ENCODE measurements at places on chromosomes 6 and 20.

DNA sequence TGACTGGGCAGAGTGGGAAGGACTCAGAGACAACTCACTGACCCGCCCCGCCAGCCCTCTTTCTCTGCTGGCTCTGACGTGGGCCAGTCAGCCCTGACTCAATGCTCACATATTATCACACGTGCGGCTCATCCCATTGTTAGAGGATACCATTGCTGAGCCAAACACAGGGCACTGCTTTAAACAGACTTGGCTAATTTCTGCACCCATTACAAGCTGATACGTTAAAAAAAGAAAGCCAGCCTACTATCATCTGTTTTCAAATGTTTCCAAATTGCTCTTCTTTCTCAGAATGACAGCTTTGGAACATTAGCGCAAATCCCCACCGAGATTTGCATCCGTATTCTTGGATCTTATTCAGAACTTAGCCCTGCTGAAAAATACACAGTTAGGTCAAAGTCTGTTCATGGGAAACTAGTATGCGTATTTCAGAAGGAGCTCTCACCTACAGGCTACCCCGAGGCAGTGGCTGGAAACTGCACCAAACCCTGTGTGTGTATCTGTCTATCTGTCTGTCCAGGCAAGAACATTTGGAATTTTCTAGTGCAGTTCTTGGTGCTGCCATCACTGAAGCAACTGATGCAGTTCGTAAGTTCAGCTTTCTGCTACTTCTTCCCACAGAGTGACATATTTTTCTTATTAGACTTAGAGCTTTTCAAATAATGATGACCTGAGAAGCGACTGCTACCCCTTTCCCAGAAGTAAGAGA, 32.8 kb downstream of the RAMACL start:
- no peak for DNase-seq

DNA sequence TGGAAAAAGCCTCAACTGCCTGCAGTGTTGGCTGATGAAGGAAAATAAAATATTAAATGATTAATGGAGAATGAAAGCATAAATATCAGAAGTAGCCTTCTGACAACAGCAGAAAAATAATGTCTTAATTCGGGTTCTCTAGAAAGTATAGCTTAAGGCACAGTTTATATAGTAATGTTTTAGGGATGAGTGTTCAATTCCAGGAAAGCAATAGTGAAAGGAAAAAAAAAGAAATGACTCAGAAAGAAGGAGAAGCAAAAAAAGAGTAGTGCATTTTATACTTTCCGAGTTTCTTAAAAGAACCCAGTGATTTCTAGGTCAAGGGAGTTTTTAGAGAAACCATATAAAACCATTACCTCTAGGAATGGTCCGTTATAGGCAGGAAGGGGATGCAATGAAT, 137.3 kb downstream of the HTR1B start:
- DNase-seq, result no peak

DNA sequence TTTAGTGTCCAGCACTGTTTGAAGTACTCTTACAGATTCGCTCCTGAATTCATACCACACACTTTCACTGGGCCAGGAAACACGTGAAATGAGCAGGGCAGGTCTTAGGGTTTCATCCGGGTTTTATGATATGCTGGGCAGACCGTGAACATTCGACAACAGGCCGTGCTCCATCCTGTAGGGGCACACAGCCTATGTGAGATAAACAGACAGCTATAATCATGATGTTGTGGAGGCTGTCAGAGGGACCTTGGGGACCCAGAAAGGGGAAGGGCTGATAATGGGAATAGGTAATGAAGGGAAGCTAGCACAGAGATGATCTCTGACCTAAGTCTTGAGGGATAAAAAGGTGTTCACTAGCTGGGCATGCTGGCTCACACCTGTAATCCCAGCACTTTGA, 110.4 kb downstream of the RIN2 start:
- no peak for DNase-seq

DNA sequence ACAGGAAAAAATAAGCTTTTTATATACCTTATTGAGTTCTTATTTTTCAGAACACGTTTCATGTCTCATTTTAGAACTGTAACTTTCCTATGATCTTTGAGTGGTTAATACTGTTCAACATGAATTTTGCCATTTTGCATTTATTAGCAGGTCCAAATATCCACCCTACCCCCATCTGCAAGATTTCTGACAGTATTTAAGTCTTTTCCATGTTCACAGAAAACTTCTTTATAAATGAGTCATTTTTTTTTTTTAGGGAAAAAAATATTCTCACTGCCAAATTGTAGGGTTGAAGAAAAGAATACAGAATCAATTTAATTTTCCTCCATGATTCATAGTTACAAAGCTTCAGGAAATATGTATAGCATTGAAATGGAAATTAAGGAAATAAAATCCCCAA, 101.8 kb downstream of the COL21A1 start:
- no peak for DNase-seq

- DNase-seq, result no peak
Observed at GRCh38 chr6:152093711-152094110, 286.2 kb downstream of the ESR1 start.

- DNase-seq, result peak; percentile 58
Observed at GRCh38 chr6:26123675-26123946, 36.4 kb downstream of the HFE start.

GRCh38 chr20:39057911-39058310, 95.8 kb downstream of the DHX35 start:
- no peak for DNase-seq

GRCh38 chr20:35398660-35399144, 13.1 kb downstream of the UQCC1 start:
- DNase-seq, result no peak

DNA sequence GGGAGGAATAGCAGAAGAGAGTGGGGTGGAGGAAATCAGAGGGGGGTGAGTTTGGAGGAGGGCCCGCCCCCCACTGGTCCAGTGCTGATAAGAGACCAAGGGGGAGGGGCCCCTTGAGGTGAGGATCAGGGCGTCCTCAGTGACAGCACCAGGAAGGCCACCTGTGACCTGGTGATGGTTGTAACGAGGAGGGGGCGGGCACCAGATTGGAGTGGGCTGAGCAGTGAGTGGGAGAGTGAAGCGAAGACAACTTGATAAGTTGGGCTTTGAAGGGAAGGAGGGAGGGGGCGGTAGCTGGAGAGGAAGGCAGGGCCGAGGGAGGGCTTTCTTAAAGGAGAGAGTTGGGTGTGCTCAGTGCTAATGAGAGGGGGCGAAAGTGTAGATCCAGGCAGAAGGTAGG, 30.7 kb downstream of the CDH22 start:
- no peak for DNase-seq

DNA sequence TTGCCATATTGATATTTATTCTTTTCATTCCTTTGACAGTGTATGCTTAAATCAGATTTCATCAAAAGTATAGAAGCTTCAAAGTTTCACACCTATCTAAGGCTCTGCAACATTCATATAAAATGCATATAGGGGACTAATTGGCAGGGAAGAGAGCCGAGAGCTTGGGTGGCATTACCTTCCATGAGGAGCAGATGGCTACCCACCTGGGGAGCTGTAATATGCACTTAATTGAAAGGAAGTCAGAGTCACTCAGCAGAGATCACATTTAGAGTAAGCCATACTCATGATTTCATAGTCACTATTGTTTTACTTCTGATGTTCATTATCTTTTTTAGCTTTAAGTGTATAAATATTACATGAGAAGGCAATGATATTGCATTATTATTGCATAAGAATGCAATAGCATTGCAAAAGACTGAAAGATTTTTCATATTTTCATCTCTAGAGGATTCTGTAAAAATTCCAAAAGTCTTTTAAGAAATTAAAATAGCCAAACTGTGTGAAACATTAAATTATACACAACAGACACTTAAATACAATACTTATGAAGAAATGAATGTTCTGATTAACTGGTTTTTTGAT, 1305.2 kb downstream of the EPHA7 start:
- DNase-seq, result no peak

- no peak for DNase-seq
Observed at GRCh38 chr6:140001821-140002341, 627.4 kb upstream of the CITED2 start.

DNA sequence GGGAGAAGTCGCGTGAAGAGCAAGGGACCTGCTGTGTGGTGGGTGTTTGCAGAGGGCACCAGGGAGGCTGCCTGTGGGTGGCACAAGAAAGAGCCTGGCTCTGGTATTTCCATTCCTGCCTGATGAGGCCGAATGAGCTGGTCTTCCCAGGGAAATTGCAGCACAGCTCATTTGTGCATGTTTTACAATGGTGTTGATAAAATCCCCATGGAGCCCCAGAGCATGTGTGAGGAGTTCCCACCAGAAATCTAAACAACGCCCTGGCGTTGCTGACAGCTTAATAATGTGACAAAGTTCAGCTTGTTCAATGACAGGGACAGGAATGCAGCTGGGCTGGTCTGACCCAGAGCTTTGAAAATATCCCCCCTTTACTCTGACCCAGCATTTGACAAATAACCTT, 135.5 kb downstream of the CLIC5 start:
- DNase-seq, result no peak

GRCh38 chr6:128686084-128686483, 165.7 kb upstream of the PTPRK start:
- no peak for DNase-seq

- no peak for DNase-seq
Observed at GRCh38 chr6:57183336-57183735, 11.2 kb downstream of the BAG2 start.

GRCh38 chr6:42781796-42782688, at the start of gene BICRAL:
BICRAL (plus strand) TSS chr6:42782052; CDS start chr6:42822023, 39,971 bp downstream.
- DNase-seq, result peak; percentile 83

DNA sequence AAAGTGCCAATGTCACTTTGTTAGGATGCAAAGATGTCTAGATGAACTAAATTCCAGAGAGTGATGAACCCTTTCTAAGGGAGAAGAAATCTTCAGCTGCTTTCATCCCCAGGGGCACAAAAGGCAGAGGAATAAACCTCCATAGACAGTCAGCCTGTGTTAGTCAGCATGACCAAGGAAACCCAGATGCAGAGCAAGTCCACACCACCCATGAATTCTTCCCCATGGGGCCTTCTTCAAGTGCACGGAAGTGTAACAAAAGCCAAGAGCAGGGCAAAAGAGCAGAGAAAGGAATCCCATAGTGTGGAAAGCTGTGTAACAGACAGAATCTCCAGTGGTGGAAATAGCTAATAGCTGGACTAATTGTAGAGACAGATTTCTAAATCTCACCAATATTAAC, 50.0 kb downstream of the DCDC2 start:
- DNase-seq, result no peak

GRCh38 chr20:62294516-62294915, 8.3 kb upstream of the ADRM1 start:
- DNase-seq, result no peak

DNA sequence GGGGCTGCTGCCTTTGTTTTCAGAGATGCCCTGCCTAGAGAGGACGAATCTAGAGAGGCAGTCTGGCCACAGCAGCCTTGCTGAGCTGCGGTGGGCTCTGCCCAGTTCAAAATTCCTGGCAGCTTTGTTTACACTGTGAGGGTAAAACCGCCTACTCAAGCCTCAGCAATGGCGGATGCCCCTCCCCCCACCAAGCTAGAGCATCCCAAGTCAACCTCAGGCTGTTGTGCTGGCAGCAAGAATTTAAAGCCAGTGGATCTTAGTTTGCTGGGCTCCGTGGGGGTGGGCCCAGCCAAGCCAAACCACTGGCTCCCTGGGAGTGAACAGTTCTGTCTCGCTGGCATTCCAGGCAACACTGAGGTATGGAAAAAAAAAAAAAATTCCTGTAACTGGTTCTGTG, 970.9 kb downstream of the TBC1D32 start:
- no peak for DNase-seq

GRCh38 chr6:150887978-150888563, 22.6 kb downstream of the MTHFD1L start:
- no peak for DNase-seq

- DNase-seq, result no peak
Observed at GRCh38 chr6:164812706-164813105, 496.7 kb downstream of the C6orf118 start.

GRCh38 chr20:49706630-49707091, 7.0 kb downstream of the B4GALT5 start:
- DNase-seq, result no peak

GRCh38 chr20:18909254-18909653, 95.7 kb downstream of the SCP2D1 start:
- DNase-seq, result no peak

- no peak for DNase-seq
Observed at GRCh38 chr20:46933150-46933549, 38.5 kb downstream of the EYA2 start.

GRCh38 chr6:112187736-112188135, 66.6 kb downstream of the LAMA4 start:
- DNase-seq, result no peak

DNA sequence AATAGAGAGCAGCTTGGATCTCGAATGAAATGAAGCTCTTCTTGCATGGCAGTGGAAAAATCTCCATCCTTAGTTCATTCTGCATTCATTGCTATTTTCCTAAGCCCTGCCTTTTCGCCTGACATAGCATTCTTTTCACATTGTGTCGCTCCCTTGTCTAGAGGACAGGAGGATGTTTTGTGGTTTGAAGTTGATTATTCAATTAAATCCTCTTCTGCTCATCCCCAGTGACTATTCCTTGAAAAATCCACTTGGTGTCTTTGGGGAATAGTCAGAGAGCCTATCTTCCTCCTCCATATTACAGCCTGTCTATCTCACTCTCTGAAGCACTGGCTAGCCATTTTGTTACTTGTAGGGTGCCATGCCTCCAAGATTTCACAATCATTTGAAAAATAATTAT, 161.2 kb downstream of the KLHL32 start:
- no peak for DNase-seq

DNA sequence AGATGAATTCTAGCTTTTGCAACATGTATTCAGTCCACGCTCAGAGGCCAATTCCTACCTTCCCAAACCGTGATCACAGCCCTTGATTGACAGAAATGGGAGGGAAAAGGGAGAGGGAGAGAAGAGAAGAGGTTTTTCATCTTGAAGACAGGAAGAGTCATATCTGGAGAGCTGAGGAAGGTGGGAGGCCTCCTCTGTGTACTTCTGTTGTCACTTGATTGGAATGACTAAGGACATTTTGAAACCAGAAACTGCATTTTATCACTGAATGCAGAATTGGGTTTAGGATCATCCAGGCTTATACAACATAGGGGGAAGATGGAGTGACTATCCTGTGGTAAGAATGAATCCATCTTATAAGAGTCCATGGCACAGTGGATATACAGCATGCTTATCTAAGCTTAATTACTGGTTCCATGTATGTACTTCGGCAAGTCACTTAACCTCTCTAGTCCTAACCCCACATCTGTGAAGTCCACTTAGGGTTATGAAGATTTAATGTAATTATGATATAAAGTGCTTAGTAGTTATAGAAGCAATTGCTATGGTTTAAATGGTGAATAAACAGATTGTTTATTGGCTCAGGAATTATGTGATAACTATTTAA, 144.0 kb downstream of the BCKDHB start:
- no peak for DNase-seq

- DNase-seq, result no peak
Observed at GRCh38 chr6:82738773-82739172, 326.9 kb downstream of the UBE3D start.

- no peak for DNase-seq
Observed at GRCh38 chr6:132190815-132191175, 210.5 kb downstream of the MOXD1 start.

- peak; percentile 13 for DNase-seq
Observed at GRCh38 chr6:151325075-151326050, 66.0 kb downstream of the ZBTB2 start.

- no peak for DNase-seq
Observed at GRCh38 chr20:12605751-12606150, 403.0 kb upstream of the SPTLC3 start.

Data from activated naive CD4-positive, alpha-beta T cell treated with anti-CD3 and anti-CD28 coated beads, Interleukin-2, amount 50 U/mL, for 16 hours (primary cell).